ENCODE measurements at places on chromosomes 12 and 14.

- no peak for DNase-seq
Measured at GRCh38 chr12:33614630-33615029, 175.0 kb upstream of the SYT10 start.

GRCh38 chr14:99073431-99073830 lies 198.6 kb downstream of the BCL11B start:
- no peak for DNase-seq

DNA sequence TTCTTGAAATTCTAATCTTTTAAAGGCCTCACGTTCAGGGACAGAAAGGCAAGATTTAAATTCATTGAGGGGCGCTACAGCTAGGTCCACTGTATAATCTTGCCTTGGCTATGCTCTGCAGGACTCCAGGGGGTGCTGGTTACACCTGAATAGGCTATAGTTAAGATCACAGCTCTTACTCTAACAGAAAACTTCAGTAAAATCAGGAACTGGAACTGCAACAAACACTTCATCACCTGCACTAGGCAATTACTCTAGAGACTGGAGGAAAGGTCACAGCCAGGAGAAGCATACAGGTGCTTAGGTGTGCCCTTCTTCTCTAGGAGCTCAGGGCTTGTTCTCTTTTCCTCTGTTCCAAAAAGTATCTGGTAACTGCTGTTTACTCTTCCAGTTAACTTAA lies 20.9 kb downstream of the SLCO1C1 start:
- DNase-seq: no peak

GRCh38 chr12:46509135-46509534 lies 136.6 kb upstream of the SLC38A2 start:
- DNase-seq: no peak

GRCh38 chr12:97148941-97149559 lies 242.0 kb downstream of the NEDD1 start:
- peak; percentile 73 for DNase-seq

- DNase-seq: no peak
Measured at GRCh38 chr12:114873656-114874055, 189.7 kb upstream of the TBX3 start.

DNA sequence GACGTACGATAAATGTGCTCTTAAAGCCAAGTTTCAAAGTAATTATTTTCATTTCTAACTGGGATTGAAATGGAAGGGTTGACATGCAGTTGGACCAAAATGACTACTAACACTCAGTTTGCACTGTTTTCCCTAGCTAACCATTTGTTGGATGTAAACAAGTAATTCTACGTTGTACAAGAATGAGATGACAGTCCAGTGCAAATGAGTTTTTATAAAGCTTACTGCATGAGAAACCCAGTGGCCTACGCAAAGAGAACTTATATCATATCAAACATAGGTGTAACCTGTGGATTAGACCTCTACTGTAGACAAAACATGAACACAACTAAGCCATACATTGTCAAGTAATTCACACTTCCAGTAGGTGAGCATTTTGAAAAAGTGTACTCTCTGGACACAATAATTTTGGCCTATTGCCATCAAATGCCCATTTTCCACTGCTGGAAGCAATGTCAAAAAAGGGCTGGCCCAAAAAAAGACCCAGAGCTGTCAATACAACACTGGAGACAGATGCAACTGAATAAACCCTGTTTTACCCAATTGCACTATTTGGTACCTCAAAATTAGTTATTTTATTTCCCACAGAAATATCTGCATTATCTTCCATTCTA lies 12.8 kb downstream of the SLC38A2 start:
- no peak for DNase-seq

DNA sequence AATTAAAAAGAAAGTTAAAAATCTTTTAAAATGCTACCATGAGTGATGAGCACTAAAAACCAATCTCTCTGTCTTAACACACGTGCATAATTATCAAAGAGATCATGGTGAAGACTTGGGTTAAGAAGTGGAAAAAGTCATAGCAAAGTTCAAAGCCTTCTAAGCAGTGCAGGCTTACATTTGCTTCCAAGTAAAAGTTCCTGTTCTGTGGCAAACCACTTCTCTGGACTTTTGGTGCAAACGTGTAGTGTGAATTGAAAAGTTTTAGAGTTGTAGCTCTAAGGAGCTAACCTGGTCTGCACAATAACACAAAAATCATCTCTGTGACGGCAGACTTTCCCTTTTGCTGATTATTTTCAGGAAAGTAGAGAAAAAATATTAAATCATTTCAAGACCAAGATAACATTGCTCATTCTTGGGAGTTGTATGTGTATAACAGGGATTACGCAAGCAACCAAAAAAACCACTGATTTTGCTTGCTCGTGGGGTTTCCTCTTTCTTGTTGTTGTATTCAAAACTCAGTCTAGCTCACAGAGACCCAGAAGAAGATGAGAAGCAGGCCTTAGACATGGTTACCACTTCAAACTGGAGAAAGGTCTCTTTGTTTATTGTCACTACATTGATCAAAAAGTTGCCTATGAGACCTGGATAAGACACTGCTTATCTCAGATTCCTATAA lies 2.3 kb upstream of the GLIPR1 start:
- DNase-seq: peak; percentile 94

DNA sequence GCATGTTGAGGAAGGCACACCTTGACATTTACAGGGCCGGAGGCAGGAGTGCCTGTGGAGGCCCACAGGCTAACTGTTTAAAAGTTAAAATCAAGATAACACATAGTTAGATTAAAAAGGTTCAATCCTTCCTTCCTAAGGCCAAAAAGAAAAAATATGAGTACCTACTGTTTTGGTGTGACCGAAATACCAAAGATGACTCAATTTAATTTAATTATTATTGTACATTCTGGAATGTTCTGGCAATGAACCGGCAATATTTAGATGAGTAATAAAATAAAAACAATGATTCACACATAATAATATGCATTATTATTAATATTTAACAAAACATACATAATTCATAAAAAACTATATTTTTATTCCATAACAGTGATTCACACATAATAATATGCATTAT lies 136.8 kb upstream of the NTF3 start:
- DNase-seq: no peak

DNA sequence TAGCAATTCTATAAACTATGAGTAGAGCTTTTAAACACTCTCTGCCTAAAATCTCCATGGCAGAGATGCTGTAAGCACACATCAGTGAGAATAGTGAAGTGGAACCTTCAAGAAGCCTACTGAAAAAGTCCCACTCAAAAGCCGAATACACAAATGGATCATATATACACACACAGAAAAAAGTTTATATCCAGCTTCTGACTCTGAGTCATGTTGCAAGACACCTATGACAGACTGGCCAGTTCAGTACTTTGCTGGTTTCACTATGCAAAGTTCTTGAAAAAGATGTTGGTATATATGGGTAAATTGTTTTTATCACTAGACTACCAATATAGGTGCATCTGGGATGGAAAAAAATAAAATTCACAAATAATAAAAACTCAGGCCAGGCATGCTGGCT lies 126.1 kb downstream of the KCNK10 start:
- no peak for DNase-seq

- no peak for DNase-seq
Measured at GRCh38 chr12:96070670-96071279, 35.4 kb upstream of the LTA4H start.

DNA sequence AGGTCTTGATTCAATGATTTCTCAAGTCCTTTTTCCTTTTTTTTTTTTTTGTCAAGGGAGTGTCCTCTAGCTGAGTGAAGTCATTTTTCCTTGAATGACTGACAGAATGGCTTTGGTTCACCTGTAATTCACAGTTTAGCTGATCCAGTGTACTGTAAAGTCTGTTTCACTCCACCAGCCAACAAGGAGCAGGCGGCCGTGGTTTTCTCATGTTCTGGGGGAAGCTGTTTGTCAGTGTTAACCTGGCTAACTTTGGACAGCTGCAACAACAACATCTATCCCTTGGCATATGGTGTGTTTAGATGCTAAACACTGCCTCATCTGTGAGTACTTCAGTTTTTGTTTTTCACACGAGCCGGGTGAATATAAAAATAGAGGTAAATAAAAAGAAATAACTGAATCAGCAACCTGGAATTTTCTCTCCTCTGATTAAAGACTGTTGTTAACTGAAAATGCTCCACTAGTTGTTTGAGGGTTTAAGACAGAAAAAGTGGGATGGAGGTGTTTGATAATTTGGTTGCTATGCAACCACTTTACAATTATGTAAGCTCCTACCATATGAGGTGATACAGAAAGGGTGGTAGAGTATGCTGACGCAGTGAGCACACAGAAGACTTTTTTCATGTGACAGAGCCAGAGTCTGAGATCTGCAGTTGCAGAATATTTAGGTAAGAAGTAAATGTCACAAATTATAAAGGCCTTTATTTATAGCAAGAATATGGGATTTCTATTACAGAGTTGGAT lies 50.3 kb upstream of the SLC2A13 start:
- DNase-seq: no peak

- DNase-seq: no peak
Measured at GRCh38 chr12:65672441-65672840, 151.8 kb upstream of the HMGA2 start.

DNA sequence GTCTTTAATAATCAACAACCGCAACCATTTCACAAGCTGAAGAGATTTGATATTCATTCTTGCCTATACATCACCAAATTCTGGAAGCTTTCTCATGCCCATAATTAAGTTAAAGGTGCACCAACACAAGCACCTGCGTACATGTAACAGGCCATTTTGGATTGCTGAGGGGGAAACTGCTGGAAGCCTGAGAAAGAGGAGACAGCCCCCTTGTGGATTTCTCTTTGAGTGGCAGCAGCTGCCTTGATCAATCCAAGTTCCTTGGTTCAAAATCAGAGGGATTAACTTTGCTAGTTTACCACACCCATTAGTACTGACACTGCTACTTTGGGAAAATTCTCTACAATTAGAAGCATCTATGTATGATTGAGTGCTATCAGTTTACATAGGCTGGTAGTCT lies 321.1 kb downstream of the NOVA1 start:
- no peak for DNase-seq

- no peak for DNase-seq
Measured at GRCh38 chr12:95687937-95688336, 102.6 kb downstream of the NTN4 start.
